Lung microvascular endothelial cell (primary cell): ENCODE measurements at places on chromosomes 4 and X. TPM values are rescaled to one million over a fixed set of nuclear protein-coding genes. Genes with fewer than 3 reads are reported as not detected.

Gene DMP1
- total RNA-seq: not detected in 2 replicates

Gene CSAG3
- not detected in 2 replicates for total RNA-seq

Gene DMD
- 2.0 and 3.8 TPM in 2 replicates for total RNA-seq

Gene CYSLTR1
- total RNA-seq: not detected in 2 replicates

Gene IQCM
- not detected in 2 replicates for total RNA-seq

Gene TMEM150C
- 3.3 and 5.8 TPM in 2 replicates for total RNA-seq

Gene ZNF718
- 2.2 and 5.4 TPM in 2 replicates for total RNA-seq

Gene POF1B
- total RNA-seq: 2.2 and 5.4 TPM in 2 replicates

Gene LANCL3
- under 0.01 and 0.22 TPM in 2 replicates for total RNA-seq

Gene CLDN22
- total RNA-seq: not detected in 2 replicates

Gene IGFBP7
- 724 and 1,907 TPM in 2 replicates for total RNA-seq

Gene FAM3A
- total RNA-seq: 13.3 and 20.8 TPM in 2 replicates

Gene PCSK1N
- total RNA-seq: under 0.01 and 0.20 TPM in 2 replicates

Gene ZCCHC12
- under 0.01 TPM in 1 of 2 replicates, not detected in the other for total RNA-seq

Gene SLC49A3
- 4.1 and 7.7 TPM in 2 replicates for total RNA-seq

Gene MED14
- 13.3 and 14.1 TPM in 2 replicates for total RNA-seq

Gene BEND4
- total RNA-seq: under 0.01 and 0.20 TPM in 2 replicates

Gene BGN
- 15.3 TPM in 2 replicates for total RNA-seq

Gene ZC4H2
- total RNA-seq: 2.6 and 3.0 TPM in 2 replicates
